Activated CD4-positive, CD25-positive, alpha-beta regulatory T cell (primary cell): ENCODE measurements at places on chromosomes 13 and 19.

DNA sequence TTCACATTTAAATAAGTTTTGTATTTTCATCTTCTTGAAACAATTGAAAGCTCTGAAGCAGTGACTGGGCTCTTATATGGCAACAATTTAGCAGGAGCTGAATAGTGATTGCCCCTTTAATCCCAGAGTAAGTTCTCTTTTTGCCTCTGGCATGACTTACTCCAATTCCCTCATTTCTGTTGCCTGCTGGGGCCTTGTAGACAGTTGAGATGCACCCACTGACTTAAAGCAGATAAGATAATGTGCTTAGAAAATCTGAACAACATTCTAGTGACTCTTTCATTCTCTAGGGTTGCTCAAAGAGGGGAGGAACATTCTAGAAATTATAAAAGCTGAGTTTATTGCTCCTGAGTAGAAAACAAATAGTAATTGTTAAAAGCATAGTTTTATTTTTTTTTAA lies 52.8 kb downstream of the AKAP11 start:
- DNase-seq = no peak

GRCh38 chr19:19502808-19503602 lies 12.3 kb downstream of the TSSK6 start:
- DNase-seq = no peak

- DNase-seq = peak; percentile 75
Observed at GRCh38 chr19:52897138-52897935, at the start of gene ZNF320. ZNF320 (minus strand) TSS chr19:52897635; CDS start chr19:52890255, 7,380 bp downstream.

- DNase-seq = no peak
Observed at GRCh38 chr19:5287066-5287465, 53.5 kb downstream of the PTPRS start.

GRCh38 chr19:3389876-3390371 lies 23.5 kb downstream of the NFIC start:
- DNase-seq = no peak

GRCh38 chr19:30731591-30731990 lies 359.4 kb downstream of the ZNF536 start:
- DNase-seq = no peak

GRCh38 chr19:40367577-40368434 lies 19.3 kb downstream of the PLD3 start:
- DNase-seq = no peak

- no peak for DNase-seq
Observed at GRCh38 chr13:49082653-49083536, 107.2 kb downstream of the FNDC3A start.

DNA sequence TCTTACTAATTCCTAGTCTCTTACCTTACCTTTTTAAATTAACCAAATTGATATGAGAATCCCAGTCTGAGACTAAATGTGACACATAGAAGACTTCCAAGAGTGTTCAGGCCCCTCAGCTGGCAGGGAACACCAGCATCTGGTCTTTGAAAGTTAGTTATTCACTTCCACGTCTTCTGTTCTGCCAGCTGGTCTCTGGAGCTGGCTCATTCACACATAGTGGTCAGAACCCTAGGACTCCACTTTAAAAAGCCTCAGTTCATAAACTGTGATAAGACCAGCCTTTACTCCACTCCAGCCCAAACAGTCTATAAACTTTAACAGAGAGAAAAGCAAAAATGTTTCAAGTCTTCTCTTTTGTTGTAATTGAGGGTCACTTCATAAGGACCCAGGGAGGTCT lies 263.0 kb downstream of the DCT start:
- DNase-seq = no peak

GRCh38 chr19:50820086-50820485 lies 3.5 kb downstream of the KLK1 start:
- no peak for DNase-seq

DNA sequence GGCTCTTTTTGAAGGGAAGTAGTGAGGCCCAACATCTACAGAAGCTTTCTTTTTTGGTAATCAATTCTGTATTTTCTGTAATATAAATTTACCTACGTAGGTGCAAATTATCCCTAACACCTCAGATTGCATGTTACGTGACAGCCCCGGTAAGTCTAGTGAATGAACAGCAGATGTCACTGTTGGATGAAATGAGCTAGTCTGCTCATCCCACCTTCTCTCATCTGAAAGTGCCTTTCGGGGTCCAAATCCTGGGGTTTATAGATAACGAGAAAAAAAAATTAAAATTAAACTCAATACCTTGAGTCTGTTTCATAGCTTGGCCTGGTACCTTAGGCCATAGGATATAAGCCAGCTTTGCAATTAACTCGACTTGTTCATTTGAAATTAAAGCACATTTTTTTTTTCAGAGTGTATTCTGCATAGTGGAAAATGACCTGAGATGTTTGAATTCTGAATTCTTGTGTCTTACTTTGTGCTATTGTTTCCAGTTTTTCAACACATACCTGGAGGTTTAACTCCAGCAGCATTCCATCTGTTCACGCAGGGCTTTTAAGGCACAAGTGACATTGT lies 548.2 kb downstream of the GPC5 start:
- DNase-seq = no peak

- no peak for DNase-seq
Observed at GRCh38 chr13:37918116-37918714, 48.6 kb upstream of the TRPC4 start.

DNA sequence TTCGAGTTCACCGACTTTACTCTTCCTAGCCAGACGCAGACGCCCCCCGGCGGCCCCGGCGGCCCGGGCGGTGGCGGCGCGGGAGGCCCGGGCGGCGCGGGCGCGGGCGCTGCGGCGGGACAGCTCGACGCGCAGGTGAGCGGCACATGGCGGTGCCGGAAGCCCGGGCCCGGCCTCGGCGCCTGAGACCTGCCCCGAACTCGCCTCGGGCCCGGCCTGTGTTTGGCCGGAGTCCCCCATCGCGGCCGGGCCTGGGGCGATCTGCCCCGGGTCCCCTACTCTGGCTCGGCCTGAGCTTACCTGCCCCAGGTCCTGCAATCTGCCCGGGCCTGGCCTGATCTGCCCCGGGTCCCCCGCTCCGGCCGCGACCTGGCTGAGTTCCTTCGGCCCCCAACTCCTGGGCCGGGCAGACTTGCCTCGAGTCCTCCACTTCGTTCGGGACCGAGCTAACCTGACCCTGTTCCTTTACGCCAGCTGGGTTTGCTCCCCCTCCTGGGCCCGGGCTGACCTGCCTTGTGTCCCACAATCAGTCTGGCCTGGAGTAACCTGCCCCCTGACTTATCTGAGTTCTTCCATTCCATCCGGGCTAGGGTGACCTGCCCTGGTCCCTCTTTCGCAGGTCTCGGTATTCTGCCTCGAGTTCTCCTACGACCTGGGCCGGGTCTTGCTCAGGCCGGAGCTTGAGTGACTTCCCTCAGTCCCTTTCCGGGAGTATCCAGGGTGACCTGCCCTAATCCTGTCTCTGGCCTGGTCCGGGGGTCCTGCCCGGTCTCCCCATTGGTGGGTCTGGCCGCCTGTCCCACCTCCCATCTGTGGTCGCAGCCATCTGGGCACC lies 764 bp downstream of the UPF1 start:
- DNase-seq = peak; percentile 46

- DNase-seq = no peak
Observed at GRCh38 chr13:33871207-33872004, 53.5 kb downstream of the RFC3 start.

GRCh38 chr19:17762505-17763229 lies 11.4 kb downstream of the FCHO1 start:
- no peak for DNase-seq
